ENCODE measurements at places on chromosomes 13 and 19.
A peak's percentile ranks its signal among the peaks of the same experiment; 100 is the strongest.

DNA sequence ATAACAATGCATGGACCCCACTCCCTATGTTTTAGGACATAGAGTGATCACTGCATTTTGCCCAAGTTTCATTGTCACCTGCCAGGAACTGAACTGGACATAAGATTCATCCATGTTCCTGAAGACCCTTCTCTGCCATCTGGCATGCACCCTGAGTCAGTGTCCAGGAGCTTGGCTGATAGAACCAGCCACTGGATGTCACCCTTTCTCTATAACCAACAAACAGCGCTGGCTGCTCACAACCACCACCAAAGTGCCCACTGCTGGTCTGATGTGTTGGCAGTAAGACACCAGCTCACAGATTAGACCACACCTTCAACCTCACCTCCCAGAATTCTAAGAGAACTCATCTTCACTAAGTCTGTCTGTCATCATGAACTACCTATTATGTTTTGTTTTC is 333.4 kb downstream of the ITGBL1 start:
- DNase-seq: peak; percentile 17

- no peak for DNase-seq
These were observed 108.3 kb downstream of the SLITRK5 start for GRCh38 chr13:87779426-87779825.

DNA sequence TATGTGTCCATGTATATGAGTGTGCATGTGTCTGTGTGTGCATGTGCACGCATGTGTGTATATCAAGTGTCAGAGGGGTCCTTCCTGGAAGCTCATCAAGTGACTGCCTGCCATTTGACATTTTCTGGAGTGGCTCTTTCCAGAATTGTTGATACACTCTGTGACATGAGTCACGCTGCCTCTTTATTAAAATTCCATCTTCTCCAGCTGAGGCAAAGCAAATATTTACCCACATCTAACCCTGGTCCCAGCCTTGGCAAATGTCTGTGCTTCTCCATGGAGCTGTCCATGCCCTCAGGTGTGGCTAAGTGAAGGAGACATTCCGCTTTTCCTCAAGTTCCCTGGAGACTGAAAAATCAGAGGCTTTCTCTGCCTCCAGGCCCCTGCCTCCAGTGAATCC is 88.2 kb upstream of the MBNL2 start:
- no peak for DNase-seq

DNA sequence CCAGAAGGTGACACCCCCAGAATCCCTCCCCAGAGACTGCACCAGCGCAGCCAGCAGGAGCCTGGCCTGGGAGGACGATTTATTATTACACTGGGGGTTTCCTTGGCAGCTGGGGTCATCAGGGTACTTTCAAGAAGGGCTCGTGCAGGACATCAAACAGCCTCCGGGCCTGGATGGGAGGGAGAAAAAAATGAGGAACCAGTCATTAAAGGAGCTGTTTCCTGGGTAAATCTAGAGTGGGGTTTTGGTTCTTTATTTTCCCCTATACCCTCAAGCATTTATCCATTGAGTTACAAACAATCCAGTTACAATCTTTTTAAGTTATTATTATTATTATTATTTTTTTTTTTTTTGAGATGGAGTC is 3.1 kb downstream of the POLR1G start:
- DNase-seq: no peak

GRCh38 chr13:24270639-24271141 is 38.7 kb upstream of the C1QTNF9 start:
- no peak for DNase-seq

DNA sequence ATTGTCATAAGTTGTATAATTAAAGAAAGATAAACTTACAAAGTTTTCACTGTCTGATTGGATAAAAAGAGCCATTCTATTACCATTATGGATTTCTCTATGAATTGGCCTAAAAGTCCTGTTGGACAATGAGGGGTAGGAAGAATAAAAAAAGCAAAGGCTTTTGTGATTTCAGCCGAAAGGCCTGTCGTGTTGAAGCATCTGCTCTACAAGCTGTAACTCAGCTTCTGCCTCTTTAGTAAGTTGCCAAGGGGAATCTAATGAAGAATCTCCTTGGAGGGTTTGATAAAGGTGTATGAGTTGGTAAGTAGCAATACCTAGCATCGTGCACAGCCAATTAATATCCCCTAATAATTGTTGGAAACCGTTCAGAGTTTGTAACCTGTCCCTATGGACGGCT is 25.2 kb upstream of the ERVV-1 start:
- DNase-seq: no peak

All from brain pericyte (primary cell).